CD8-positive, alpha-beta T cell (primary cell): ENCODE measurements at places on chromosomes 6 and 20. TPM values are rescaled to one million over a fixed set of nuclear protein-coding genes. Genes with fewer than 3 reads are reported as not detected.

The BLOC1S5 gene
- total RNA-seq = 6.3 TPM

The TP53TG5 gene
- total RNA-seq = 0.31 TPM

The EZR gene
- total RNA-seq = 626 TPM

The TNNC2 gene
- 0.79 TPM for total RNA-seq

The GPLD1 gene
- 0.19 TPM for total RNA-seq

The HFE gene
- 0.30 TPM for total RNA-seq

The HELZ2 gene
- total RNA-seq = 43.3 TPM

The EYS gene
- not detected for total RNA-seq

The MYLK4 gene
- 0.71 TPM for total RNA-seq

The GCLC gene
- 13.1 TPM for total RNA-seq
